ENCODE measurements at places on chromosomes 6 and 20. TPM values are rescaled to one million over a fixed set of nuclear protein-coding genes. Genes with fewer than 3 reads are reported as not detected.

Gene HLA-DOB
- total RNA-seq, result 1.6 TPM

Gene BANF2
- not detected for total RNA-seq

Gene LAMA5
- total RNA-seq, result 101 TPM

Gene MICB
- total RNA-seq, result 3.4 TPM

Gene TTK
- 0.81 TPM for total RNA-seq

Gene MAP1LC3A
- 119 TPM for total RNA-seq

Gene SAPCD1
- total RNA-seq, result 3.0 TPM

Gene CPNE5
- 1.1 TPM for total RNA-seq

Gene BTBD9
- 24.0 TPM for total RNA-seq

Gene SAMD3
- not detected for total RNA-seq

Gene NKAIN4
- total RNA-seq, result not detected
